Foreskin melanocyte (primary cell): ENCODE measurements at places on chromosomes 3 and 15.

DNA sequence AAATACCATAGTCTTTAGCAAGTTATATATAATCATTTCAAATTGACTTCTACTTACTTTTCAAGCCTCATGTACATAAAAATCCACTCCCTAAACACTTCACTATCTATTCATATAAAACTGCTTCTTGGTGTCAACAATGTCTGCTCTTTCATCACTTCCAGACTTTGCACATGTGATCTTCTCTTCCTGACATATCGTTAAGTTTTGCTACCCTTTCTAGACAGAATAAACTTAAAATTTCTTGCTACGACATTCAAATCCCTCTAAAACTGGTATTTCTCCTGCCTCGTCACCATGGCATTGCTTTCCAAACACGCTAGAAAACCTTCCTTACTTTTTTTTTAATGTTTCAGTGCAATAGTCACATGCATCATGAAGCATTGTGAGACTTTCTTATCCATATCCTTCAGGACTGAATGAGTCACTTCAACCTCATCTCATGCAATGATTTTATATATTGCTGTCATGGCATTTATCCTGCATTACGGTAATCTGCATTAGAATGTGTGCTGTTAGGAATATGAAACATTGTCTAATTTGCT, 122.8 kb downstream of the GMNC start:
- DNase-seq: peak; percentile 61

GRCh38 chr3:4588466-4588865, 95.3 kb downstream of the ITPR1 start:
- DNase-seq: no peak

DNA sequence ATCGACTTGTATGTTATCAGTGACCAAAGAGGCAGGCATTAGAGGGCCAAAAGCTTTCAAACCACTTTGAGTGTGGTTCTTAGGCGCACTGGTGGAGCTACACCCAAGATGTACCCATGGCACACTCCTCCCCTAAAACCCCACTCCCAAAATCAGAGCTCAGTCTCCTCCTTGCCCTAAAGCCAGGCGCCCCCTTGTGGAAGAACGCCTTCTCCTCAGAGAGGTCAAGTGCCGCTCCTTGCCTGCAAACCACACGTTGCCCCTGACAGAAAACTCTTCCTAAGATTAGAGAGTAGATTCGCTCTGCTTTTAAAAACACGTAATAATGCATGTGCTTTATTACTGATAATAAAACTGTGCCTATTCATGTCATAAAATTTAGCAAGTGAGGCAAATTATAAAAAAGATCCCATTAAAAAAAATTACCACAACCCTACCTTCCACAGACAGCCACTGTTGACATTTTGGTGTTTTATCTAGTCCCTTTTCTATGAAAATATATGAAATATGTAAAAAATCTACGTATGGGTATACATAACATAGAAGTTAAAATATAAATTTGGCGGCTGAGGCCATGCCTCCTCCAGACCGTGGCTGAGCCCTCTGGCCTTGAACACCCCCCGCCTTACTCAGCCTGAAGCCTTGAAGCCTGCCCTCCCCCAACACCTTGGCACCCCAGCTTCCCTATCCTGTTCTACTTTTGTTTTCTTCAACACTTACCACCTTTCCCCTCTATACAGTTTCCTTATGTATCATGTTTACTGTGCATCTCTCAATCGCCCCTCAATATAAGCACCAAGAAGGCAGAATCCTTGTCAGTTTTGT, 33.5 kb downstream of the BCL2L10 start:
- peak; percentile 45 for DNase-seq

- peak; percentile 47 for DNase-seq
Observed at GRCh38 chr3:114646526-114646925, 352.7 kb downstream of the TIGIT start.

GRCh38 chr3:65331730-65332129, 643.9 kb upstream of the ADAMTS9 start:
- DNase-seq: no peak

- peak; percentile 18 for DNase-seq
Observed at GRCh38 chr3:87145553-87145952, 81.6 kb upstream of the CHMP2B start.

- DNase-seq: no peak
Observed at GRCh38 chr3:48696156-48696555, 10.4 kb upstream of the NCKIPSD start.

DNA sequence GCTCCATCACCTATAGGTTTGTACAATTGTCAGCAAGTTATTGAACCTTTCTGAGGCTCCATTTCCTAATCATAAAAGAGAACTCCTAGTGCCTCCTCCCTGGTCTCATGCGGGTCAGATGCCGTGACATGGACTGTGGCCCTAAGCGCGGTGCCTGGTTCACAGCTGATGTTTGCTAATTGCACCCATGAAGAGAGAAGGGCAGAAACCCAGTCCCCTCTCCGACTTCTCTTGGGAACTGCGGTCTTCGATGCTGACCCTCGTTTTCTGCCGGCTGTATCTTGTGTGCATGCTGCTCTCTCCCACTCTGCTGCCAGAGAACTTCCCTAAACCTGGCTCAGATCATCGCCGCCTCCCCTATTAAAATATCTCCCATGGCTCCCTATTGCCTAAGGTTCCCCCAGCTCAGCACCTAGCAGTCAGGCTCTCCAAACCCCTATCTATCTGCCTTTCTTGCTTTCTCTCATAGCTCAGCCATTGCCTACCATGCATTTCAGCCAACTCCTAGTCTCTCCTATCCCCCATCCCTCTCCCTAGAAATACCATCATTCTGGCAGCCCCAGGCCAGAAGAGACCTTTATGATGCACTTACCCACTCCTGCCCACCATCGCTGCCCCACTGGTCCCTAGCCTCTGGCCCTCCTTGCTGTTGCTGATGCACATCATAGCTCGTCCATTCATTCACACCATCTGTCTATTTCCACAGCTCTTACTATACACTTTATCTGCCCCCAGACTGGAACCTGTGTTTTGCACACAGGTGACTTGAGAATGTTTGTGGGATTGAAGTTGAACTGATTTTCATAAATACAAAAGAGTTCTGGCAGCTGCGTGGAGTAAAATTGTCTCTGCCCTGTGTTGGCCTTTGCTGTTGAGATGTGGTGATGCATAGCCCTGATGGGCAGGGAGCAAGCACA, 6.6 kb downstream of the ISG20 start:
- DNase-seq: no peak
